ENCODE measurements at places on chromosomes 3 and 15.

DNA sequence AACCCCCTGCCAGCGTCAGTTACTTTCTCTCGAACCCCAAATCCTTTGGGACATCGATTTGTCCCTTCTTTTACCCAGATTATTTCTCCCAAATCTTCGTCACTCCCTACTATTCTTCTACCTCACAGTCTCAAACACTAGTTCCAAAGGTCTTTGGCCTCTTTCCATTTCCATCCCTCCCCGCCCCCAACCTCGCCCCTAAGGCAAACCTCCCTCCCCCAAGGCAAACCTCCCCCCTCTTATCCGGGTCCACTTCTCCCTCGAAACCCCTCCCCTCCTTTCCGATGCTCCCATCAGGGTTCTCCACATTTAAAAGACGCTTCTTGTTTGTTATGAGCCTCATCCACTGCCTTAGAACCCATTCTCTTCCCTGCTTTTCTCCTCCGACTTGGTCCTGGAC lies 583 bp downstream of the EAF1 start:
- DNase-seq = no peak

- DNase-seq = no peak
Measured at GRCh38 chr15:28219116-28219515, 102.9 kb downstream of the HERC2 start.

DNA sequence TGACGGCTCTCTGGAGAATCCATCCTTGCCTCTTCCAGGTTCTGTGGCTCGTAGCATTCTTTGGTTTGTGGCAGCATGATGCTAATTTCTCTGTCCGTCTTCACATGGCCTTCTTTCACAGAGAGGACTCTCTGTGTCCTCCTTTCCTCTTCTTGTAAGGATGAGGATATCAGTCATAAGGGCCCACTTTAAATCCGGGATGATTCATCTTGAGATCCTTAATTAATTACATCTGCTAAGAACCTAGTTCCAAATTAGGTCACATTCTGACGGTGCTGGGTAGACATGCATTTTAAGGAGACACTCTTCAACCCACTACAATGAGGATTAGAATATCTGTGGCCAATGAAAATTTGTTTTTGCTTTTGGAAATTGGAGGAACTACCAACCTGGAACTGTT lies 15.7 kb upstream of the GXYLT2 start:
- no peak for DNase-seq

- no peak for DNase-seq
Measured at GRCh38 chr15:47974724-47975123, 146.1 kb upstream of the SLC24A5 start.

DNA sequence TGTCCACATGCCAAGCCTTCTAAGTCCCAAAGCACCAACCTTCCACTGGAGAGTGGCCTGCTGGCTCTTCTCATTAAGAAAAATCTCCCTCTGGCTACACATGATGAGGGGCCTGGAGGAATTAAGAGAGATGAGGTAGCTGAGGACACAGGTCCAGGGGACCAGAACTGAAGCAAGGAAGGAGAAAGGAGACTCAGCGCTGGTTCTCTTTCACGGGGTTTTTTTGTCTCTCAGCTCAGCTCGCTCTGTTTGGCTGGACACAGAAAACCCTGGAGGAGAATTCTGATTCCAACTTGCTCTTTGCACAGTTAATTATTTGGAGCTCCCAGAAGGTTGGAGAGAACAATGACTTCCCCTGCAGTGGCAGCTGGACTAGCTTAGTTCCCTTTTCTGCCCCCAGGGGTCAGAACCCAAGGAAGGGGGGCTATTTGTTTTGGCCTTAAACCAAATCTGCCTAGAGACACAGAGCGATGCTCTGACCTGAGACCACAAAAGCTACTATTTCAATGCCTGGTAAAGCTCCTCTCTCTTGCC lies 507.6 kb downstream of the FHIT start:
- no peak for DNase-seq

DNA sequence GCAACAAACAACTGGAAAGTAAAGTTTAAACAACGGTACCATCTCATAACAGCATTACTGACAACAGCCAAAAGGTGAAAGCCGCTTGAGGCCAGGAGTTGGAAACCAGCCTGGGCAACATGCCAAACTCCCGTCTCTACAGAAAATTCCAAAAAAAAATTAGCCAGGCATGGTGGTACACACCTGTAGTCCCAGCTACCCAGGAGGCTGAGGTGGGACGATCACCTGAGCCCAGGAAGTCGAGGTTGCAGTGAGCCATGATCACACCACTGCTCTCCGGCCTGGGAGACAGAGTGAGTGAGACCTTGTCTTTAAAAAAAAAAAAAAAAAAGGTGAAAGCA lies 4.4 kb downstream of the TNK2 start:
- DNase-seq = no peak

DNA sequence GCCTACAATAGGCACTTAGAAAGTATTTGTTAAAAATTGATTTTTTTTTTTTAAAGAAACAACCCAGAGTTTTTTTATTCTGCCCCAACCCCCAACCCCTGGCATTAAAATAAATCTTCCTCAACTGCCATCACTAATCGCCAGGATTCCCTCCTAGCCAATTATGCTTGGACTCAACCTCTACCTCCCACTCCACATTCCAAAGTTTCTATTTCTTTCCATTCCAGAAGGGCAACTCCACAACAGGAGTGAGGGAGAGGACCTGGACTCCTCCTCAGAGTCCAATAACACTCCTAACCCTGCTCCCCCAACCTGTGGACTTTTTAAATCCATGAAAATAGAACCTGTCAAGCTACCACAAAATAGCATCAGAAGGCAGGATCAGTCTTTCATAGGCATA lies 99.4 kb downstream of the ADAMTS9 start:
- DNase-seq = no peak

- no peak for DNase-seq
Measured at GRCh38 chr15:89406940-89407607, 72.5 kb upstream of the POLG start.

DNA sequence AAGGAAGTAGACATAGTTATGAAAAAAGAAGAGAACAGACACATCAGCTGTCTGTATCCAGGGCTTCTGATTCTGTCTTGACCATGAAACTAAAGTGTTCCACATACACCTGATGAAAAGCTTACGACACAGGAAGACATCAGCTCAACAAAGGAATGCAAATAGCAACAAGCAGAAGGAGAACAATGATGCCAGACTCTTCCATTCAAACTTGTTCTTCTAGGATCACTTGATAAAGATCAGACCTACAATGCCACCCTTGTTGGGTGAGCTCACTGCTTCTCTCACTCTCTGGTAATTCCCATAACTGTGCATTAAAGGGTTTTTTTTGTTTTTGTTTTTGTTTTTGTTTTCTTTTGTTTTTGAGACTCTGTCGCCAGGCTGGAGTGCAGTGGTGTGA lies 49.7 kb downstream of the GATM start:
- DNase-seq = no peak

GRCh38 chr3:148309390-148310035 lies 388.2 kb upstream of the AGTR1 start:
- no peak for DNase-seq

- no peak for DNase-seq
Measured at GRCh38 chr3:54858093-54858785, 69.6 kb downstream of the LRTM1 start.

DNA sequence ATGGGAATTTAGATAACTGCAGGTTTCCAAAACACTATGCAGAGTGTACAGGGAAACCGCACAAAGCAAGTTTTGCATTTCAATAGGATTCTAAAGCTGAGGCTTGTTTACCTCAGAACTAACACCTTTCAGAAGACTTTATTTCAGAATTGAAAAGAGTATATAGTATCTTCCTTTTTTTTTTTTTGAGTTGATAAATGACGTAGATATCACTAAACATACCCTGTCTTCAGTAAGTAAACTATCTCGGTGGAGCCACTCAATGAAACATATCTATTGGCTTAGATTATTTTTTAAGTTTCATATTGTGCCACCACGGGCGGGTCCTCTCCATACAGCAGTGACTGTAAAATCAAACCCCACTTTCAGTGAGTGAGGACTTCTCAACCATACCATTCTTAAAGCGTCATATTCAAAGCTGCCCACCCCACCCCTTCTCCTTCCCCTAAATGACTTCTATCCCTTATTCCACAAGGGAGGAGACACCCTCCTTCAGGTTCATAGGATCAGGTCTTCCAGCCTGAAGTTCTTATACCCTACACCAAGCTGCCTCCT lies 2.0 kb upstream of the TBL1XR1 start:
- no peak for DNase-seq

- no peak for DNase-seq
Measured at GRCh38 chr3:32432711-32433530, 41.3 kb downstream of the CMTM7 start.

DNA sequence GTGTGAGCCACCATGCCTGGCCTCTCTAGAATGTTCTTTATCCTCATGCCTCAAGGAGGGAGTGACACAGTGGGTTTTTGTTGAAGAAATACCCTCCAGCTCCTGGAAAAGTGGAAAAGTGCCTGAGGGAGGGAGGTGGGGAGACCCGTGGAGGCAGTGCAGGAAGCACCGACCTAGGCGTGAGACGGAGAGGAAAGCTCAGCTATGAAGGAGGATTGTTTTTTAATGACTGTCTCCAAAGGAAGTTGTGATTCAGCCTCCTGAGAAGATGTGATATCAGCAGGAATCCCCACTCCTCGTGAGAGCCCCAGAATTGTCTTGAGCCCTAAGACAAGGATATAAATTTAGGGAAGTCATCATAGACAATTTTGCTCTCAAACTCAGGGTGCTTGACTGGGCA lies 21.7 kb downstream of the RPLP1 start:
- DNase-seq = no peak

DNA sequence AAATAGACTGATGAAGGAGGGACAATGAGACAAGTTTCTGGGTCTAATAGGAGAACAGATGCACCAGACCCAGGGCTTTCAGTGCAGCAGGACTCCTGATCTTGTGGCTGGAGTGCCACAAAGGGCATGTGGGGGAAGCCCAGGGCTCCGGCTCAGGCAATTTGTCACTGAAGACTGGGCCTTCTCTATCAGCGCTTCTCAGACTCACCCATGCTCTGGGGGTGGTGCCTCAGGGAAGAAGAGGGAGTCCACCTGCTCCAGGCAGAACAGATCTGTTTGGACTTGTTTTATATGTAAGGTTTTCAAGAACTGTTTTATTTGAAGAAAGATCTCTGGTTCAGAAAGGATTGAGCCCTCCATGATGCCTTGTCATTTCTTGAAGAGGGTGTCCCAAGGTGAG lies 112.4 kb upstream of the TLE3 start:
- DNase-seq = no peak

DNA sequence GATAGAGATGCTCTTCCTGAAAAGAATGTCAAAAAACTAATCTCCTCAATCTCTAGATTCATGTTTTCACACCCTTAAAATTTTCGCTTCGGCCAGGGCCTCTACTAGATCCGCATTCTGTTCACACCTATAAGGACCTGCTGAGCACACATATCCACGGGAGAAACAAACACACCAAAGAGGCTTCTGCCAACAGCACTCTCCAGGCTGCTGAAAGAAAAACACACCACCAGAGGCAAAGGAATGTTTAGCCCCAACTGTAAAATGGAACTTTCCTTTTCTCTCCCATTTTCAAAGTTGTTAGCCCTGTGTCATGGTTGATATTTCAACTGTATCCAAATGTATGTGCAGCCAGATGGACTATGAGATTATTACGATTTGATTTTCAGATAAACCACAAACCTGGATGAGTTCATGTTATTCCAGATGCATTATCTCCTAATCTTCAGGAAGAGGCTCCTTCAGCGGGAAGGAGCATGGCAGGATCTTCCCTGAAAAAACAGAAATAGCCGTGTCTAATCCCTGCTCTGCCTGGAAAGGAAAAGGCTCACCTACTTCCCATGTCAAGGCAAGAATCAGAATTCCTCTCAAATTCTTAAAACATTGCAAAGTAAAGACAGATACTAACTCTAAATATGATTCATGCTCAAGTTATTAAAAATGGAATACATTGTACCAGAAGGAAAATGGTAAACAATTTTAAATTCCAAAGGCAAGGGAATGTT lies 442.7 kb upstream of the NR2F2 start:
- no peak for DNase-seq

Measured in GM12892 (cell line).